ENCODE measurements at places on chromosomes 5 and 9. TPM values are rescaled to one million over a fixed set of nuclear protein-coding genes. Genes with fewer than 3 reads are reported as not detected.

DNA sequence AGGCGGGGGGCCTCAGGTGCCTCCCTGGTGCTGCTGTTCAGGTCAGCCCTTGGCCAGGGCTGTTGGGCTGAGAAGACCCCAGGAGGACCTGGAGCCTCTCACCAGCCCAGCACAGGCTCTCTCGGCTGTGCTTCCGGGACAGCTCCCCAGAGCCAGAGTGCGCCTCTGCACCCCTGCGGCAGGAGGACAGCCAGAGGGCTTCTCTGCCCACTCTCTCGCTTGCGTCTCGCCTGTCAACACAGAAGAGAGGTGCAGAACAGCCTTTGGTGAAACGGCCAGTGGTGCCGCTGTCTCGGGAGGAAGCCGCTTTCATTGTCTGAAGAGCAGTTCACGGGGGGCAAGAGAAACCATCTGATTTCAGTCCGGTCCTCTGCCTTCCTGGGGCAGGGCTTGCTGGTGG, 3.8 kb upstream of the NACC2 start:
- DNase-seq = no peak

- DNase-seq = no peak
Measured at GRCh38 chr5:14223372-14223771, 80.2 kb downstream of the TRIO start.

DNA sequence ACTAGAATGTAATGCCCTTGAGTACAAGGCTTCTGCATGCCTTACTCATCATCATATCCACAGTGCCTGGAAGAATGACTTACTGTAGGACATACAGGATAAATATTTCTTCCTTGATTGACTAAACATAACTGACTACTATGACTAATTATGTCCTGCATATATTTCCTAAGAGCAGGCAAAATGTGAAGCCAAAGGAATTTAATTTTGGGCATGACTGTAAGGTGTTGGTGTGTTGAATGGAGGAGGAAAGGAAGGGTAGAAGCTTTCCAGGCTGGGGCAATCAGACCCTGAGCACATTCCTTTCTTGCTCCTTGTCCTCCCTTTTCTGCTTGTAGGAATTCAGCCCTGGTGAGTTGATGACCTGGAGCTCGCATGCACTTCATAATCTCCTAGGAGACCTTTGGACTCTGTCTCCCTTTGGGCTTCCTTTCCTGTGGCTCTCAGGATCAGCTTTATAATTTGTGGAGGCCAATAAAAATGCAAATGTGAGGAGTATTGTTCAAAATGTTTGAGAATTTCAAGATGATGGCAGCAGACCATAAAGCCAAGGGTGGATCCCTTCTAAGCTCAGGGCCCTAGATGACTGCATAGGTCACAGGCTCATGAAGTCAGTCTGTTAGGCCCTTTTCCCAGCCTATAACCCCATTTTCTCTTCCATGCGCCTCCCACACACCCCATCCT, 174.0 kb downstream of the HMHB1 start:
- DNase-seq = no peak

- no peak for DNase-seq
Measured at GRCh38 chr5:77305956-77306355, 95.5 kb downstream of the PDE8B start.

GRCh38 chr5:71769287-71769686, 50.2 kb downstream of the CARTPT start:
- DNase-seq = no peak

DNA sequence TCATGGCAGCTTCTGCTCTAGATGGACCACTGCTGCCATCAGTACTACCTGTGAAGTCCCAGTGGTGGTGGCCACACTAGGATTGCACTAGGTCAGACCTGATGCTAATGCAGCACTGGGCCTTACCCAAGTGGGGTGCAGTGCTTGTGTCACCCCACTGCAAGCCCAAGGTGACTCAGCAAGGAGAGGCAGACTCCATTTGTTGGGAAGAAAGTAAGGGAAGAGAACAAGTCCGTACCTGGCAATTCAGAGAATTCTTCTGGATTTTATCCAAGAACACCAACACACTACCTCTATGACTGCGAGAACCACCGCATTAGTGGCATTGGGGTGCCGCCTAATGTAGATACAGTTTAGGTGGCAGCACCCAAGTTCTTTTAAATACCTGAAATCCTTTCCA, 34.0 kb upstream of the TYRP1 start:
- DNase-seq = no peak

DNA sequence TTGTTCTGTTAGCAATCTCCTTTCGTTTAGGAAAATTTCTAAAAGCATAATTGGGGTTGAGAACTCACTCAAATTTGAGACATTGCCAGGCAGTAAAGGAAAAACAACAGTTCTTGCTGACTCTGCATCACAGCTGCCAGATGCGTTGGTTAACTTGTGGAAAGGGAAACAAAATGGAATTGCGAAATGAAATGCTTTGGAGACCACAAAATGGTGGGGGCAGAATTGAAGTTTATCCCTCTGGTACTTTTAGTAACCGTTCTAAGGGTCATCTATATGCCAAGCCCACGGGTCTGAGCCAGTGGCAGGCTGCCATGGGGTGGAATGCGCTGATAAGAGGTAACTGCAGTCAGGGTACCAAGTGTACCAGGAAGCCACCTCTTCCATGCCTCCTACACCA, 28.6 kb upstream of the SELENOP start:
- no peak for DNase-seq

DNA sequence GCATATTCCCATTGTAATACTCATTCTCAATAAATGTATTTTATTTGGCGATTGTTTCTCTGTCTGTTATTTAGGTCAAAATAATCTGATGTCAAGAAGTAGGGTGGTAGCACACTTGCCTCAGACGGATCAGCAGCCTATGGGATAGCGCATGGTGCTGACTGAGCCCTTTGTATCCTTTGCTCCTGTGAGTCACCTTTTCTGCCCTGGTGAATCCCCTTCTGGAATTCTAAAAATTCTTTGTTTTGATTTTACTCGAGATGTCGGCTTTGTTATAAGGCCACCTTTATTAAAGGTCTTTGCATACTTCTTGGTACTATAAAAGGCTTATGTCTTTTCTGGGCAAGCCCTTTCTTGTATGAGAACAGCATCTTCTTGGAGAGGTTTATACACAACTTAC, 1187.8 kb downstream of the CDH9 start:
- no peak for DNase-seq

GRCh38 chr9:9790216-9790872, 822.5 kb downstream of the PTPRD start:
- peak; percentile 28 for DNase-seq

- no peak for DNase-seq
Measured at GRCh38 chr5:106699198-106699597, 971.5 kb downstream of the EFNA5 start.

GRCh38 chr5:150538007-150538917, 30.3 kb downstream of the NDST1 start:
- DNase-seq = no peak

DNA sequence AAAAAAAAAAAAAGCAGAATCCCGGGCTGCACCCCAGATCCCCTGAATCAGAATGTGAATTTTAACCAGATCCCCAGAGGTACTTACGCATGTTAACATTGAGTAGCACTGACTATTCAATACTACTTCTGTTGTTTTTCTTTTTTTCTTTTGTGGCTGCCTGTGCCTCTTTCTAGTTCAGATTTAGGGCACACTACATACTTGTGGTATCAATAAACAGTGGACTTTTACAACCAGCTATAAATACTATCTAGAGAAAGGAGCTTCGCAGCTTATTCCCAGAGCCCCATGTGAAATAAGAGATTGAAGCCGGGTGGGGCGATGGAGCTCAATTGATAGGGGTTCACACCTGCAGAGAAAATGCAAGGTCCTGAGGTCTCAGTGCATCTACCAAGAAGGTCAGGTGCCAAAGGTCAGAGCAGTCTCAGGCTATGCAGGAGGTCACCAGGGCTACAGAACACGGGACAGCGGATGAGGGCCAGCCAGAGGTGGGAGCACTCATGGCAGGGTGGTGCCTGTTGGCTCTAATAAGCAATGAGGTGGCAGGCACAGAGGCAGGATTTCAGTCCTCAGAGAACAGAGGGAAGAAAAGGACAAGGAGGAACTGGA, 22.3 kb downstream of the WWC1 start:
- no peak for DNase-seq

DNA sequence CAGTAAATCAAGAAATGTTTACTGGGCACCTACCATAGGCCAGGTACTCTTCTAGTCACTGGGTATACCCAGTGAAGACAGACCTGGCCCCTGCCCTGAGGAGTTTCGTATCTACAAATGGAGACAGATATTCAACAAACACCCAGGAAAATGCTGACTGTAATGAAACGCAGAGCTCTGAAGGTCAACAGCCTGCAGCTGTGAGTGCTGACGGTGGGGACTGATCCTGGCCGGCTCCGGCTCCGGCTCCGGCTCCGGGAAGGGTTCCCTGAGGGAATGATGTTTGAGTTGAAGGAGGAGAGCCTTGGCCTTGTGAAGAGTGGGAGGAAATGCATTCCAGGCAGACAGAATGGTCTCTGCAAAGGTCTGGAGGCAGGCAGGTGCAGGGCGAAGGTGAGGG, 23.1 kb downstream of the FGFR4 start:
- no peak for DNase-seq

GRCh38 chr5:78930721-78931120, 54.4 kb downstream of the ARSB start:
- DNase-seq = no peak

DNA sequence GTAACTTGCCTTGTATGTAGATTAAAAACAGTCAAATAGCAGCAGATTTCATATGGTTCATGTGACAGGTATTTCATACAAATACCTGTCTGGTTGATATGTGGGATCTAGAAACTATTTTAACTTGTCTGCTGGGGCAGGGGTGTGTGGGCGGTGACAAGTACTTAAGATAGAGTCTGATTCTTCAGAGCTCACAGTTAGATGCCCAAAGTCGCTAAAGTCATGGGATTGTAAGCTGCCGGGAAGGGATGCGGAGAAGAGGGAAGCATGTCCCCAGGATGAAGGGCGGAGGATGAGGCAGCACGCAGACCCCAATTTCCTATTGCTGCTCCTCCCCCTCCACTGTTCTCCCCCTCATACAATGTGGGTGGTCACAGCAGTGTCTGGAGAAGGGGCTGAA, 13.3 kb downstream of the ANXA6 start:
- DNase-seq = no peak

DNA sequence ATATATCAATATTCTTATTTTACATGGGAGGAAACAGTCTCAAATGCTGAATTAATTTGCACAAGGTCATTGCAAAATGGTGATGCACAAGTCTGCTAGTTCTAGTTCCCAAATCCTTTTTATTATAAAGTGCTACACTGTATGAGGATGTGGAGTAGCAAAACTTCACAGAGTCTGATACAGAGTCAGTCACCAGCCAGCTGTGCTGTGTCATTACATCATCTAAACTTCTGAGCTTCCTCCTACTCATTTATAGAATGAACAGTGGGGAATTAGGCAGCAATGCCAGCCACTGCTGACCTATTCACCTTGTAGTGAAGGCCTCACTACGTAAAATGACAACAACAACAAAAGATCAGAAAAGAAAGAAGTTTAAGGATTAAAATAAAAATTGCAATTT, 357.8 kb downstream of the TMEM167A start:
- DNase-seq = no peak

DNA sequence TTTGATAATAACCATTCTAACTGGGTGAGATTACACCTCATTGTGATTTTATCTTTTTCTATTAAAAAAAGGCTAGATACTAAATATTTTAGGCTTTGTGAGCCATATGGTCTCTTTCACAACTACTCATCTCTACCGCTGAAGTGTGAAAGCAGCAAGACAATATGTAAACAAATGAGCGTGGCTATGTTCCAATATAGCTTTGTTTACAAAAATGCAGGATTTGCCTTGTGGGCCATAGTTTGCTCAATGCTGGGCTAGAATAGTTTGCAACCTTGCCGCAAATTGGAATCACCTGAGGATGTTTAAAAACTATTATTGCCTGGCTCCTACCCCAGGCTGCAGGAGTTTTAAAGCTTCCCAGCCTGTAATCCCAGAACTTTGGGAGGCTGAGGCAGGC, 10.2 kb upstream of the GPR150 start:
- peak; percentile 21 for DNase-seq

- DNase-seq = no peak
Measured at GRCh38 chr9:31839273-31839672, 545.2 kb upstream of the ACO1 start.

Gene PLEKHG4B
- 8.2 TPM for total RNA-seq

Gene AJM1
- total RNA-seq = 1.8 TPM

Gene TMEM215
- 0.91 TPM for total RNA-seq

Gene TRIO
- 422 TPM for total RNA-seq

Gene LRRC19
- total RNA-seq = not detected

Gene SPATA31A3
- not detected for total RNA-seq

Gene CDKN2B
- total RNA-seq = 0.09 TPM

Data from cerebellum (tissue), 4 donors.